Ovary (tissue), 10 donors: ENCODE measurements at places on chromosomes 5 and 9. TPM values are rescaled to one million over a fixed set of nuclear protein-coding genes. Genes with fewer than 3 reads are reported as not detected.

DNA sequence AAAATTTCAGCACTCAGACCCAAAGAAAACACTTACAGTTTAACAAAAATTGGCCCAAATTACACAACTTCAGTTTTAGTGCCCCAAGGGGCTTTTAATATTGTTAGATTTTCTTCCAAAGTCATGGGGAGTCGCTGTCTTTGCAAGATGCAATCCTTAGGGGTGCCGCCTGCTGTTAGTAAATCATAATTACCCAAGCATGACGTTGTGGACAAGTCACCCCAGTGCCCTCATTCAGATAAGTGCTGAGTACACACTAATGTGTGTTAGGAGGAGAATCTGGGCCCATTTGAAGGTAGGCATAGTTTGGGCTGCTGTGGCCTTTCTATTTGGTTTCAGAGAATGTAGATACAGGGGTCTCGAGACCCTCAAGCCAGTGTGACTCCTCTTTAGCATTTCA, 138.1 kb downstream of the SV2C start:
- no peak for DNase-seq

DNA sequence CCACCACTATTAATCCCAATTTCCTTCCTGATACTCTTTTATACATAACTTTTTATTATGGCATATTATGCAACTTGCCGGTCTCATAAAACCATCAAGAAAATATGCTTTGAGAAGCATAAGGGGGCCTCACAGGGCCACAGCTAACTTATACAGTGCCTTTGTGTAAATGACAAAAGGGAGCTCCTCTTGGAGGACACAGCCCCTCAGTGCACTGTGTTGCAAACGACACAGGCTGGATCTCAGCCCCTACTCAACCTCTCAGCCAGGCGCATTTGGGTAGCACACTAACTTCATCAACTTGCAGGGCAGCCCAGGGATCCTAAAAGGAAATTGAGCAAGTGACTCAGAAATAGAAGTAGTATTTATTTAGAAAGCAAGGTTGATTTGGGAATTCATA, 35.4 kb downstream of the RIGI start:
- DNase-seq = no peak

GFPT2 gene
- total RNA-seq = 135 TPM

DNA sequence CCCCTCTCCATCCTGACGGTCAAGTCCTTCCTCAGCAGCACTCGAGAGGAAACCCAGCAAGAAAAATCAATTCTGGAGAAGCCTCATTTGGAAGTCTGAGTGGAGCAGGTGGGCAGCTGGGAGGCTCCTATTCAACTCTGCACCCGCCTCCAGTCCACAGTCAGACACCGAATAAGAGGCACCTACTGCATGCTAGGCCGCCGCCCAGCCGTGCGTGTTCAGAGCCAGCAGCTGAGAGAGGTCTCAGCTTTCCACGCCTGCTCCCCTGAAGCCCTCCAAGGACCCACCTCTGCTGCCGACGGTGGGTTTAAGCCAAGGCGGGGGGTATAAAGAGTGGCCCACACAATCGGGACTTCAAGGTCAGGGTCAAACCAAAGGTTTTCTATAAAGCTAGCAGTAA, 41.9 kb downstream of the VAV2 start:
- DNase-seq = no peak

MORN5 gene
- not detected for total RNA-seq

WDR38 gene
- total RNA-seq = not detected

GRCh38 chr9:109579191-109579948, 81.3 kb upstream of the PTPN3 start:
- DNase-seq = no peak

DNA sequence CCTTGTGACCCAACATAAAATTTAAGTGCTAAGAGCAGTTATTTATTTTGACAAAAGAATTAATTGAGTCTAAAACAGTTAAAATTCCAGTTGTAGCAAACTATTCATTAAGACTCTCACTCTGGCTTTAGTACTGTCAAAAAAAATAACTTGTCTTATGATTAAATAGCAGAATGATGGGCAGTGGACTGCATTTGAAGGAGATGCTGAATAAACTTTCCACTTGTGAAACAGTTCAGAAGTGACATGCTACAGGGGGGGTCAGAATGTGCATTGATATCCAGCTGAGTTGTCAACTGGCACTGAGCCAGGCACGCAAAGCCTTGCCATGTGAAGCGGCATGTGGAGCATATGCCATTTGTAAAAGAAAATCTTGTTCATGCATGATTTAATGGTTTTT, 76.0 kb downstream of the FCHO2 start:
- no peak for DNase-seq

DNA sequence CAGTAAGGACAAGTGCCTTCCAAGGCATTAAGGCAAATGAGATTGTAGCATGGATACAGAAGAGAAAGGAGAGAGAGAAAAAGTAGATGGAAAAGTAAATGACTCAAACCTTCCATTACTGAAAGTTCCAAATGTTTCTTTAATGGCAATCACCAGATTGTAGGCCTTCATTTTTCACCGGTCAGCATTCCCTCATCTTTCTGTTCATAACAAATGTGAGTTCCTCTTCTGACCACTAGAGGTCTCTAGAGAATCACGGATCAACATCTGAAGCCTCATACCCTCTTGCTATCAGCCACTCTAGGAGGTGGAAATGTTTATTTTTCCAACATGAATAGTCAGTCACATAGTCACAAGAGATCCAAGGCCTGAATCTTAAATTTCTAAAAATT, 73.6 kb upstream of the RPS23 start:
- no peak for DNase-seq

GRCh38 chr9:101718192-101718591, 20.3 kb downstream of the GRIN3A start:
- DNase-seq = no peak

- no peak for DNase-seq
These were observed 52.3 kb downstream of the TLE4 start for GRCh38 chr9:79623799-79624721.

CDHR2 gene
- total RNA-seq = 0.20 TPM

DNA sequence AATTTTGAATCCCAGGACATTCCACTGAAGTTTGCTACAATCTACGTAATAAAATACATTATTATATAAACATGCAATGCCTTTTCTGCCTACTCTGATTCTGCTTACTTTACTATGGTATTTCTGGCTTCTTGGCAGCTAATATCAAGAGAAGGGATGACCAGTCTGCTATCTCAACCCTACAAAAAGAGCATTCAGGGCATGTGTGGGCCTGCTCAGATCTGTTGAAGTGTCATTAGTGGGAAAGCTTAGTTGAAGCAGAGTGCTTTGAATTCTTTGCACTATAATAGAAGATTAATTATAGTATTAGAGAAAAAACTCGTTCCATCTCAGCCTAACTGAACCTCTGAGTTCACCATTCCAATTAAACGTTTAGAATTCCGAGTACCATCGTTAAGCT, 339.5 kb upstream of the ISL1 start:
- no peak for DNase-seq

RUSC2 gene
- total RNA-seq = 37.7 TPM

- no peak for DNase-seq
These were observed 28.9 kb downstream of the FYB1 start for GRCh38 chr5:39190311-39191102.

DNA sequence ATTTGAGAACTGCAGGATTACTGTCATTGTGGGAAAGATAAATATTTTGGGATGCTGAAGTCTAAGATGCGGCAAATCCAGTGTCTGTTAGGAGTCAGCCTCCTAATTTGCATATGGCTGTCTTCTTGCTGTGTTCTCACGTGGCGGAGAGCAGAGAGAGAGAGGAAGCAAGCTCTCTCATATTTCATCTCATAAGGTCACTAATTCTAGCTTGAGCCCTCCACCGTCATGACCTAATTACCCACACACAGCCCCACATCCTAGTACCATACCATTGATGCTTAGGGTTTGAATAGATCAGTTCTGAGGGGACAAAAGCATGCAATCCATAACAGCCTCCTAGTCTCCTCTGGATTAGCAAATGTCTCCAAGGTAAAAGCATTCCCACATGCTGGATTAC, 124.5 kb downstream of the CDH12 start:
- no peak for DNase-seq

- DNase-seq = peak; percentile 46
These were observed 7.3 kb upstream of the BARHL1 start for GRCh38 chr9:132575005-132575609.
